Chondrocyte (in vitro differentiated cells): ENCODE measurements at places on chromosomes 12 and 14. TPM values are rescaled to one million over a fixed set of nuclear protein-coding genes. Genes with fewer than 3 reads are reported as not detected.

KLHDC1 gene
- total RNA-seq, result 3.3 to 7.2 TPM (median 4.5 TPM) in 3 replicates

AGAP2 gene
- total RNA-seq, result 1.9 to 3.1 TPM (median 1.9 TPM) in 3 replicates

PRH2 gene
- total RNA-seq, result not detected in 3 replicates

OR11H7 gene
- not detected in 3 replicates for total RNA-seq

DNA sequence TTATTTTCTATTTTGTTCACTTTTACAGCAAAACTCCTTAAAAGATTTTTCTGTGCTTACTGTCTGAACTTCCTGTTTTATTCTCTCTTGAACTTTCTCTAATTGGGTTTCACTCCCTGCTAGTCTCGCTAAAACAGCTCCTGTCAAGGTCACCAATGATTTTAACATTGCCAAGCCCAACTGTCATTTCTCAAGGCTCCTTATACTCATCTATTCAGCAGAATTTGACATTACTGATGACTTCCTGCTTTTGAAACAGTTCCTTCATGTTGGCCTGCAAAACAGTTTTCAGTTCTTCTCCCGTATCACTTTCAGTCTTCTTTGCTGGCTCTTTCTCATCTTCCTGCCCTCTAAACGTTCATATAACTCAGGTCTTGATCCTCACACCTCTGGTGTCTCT, 268.5 kb upstream of the USP15 start:
- DNase-seq, result no peak

DNA sequence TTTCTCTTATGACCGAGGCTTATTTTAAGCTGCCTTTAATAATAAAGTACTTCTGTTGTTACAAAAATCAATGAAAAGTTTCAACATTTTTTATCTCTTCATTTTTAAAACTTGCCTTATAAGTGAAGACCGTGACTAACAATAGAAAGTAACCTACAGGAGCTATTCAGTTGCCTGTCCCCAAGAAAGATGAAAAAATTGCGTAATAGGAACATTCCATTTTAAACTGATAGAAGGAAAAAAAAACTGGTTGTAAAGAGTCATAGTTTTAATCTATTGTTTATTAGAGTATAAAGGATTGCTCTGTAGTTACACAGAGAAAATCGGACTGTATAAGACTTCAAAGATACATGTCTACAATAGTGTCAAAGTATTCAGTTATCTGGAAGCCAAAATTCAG, 83.3 kb downstream of the DAAM1 start:
- no peak for DNase-seq

DNA sequence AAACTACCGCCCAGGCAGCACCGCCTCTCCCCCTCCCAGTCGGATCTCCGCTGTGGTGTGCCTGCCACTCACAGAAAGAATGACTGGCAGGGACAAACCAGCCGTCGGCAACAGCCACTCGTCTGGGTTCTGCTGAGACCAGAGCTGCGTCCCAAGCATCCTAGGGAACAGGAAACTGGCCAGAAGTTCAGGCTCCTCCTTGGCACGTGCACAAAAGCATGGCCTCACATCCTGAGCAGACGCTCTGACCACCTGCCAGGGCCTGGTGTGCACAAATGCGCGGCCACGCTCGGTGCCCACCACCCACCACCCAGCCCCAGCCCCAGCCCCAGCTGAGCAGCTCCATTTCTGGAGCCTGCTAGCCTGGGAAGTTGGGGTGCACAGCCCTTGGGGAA, 214.8 kb downstream of the DPF3 start:
- no peak for DNase-seq

- no peak for DNase-seq
Observed at GRCh38 chr12:83093426-83093825, 406.7 kb downstream of the TMTC2 start.

DNA sequence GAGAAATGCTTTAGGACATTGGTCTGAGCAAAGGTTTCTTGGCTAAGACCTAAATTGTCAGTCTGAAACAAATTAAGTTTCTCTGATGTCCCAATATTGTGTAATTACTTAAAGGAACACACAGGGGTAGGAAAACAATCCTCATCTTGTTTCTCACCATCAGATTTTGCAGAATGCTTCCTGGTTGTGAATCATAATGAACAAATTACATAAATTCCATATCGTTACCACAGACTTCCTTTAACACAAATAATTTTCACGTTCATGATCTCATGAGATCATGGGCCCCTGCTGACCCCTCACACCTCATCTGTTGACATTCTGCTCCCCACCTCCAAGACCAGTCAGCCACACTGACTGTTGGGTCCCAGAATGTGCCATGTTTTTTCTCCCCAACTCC, 194.1 kb downstream of the MON2 start:
- no peak for DNase-seq

DNA sequence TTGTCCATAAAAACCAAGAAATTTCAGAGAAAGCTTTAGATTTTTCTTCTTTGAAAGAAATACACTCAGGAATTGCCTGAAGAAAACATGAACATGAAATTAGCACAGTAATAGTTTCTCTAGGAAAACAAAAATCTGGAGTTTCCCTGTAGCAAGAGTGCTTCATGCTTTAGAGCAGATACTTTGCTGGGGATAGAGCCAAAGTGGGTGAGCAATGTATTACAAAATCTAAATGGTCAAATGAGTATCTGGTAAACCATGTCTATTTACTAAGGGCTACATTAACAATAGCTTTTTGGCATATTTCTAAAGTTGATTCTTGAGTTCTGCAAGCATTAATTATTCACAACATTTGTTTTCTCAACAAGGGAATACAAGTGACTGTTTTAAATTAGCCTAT, 26.2 kb downstream of the AVPR1A start:
- no peak for DNase-seq

NOP9 gene
- total RNA-seq, result 19.4 to 30.4 TPM (median 20.7 TPM) in 3 replicates

CD4 gene
- total RNA-seq, result 0.70 to 1.2 TPM (median 0.72 TPM) in 3 replicates

TBX5 gene
- total RNA-seq, result not detected in 3 replicates

DNA sequence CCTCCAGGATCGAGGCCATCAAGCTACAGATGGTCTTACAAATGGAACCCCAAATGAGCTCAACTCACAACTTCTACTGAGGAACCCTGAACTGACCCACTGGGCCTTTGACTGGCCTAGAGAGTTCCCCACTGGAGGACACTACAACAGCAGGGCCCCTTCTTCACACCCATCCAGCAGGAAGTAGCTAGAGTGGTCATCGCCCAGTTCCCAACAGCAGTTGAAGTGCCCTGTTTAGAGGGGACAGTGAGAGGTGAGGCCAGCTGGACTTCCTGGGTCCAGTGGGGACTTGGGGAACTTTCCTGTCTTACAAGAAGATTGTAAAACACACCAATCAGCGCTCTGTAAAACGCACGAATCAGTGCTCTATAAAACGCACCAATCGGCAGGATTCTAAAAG, 247.9 kb upstream of the BTG1 start:
- DNase-seq, result no peak

- DNase-seq, result no peak
Observed at GRCh38 chr14:37329189-37330001, 131.7 kb downstream of the MIPOL1 start.

FAM177A1 gene
- total RNA-seq, result 103 to 121 TPM (median 107 TPM) in 3 replicates

DNA sequence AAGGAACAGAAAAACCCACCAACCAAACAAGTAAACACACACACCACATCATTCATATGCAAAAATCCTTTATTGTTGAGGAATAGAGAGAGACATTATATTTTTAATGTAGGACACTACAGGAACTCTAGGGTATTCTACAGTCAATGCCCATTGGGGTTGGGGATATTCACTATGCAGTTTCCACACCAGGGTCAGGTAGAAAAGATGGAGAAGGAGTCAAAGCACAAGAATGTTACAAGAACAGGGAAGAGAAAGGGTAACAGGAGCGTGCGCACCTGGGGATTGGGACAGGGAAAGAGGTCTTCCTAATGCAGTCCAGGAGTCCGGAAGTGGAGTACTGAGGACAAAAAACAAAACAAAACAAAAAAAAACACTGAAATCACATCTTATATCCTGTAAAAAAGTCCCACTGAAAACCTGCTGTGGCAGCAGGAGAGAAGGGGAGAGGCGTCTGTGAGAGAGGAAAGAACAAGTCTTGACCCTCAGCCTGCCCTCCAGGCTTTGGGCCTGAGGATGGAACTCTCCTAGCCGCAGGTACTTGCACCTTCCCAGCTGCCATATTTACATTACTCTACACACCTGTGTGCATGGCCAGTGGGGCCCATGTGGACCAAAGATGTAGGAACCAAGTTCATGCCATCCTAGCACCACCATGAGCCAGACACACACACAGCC, 3.7 kb upstream of the ZBTB39 start:
- DNase-seq, result peak; percentile 14

CNTN1 gene
- 1.6 to 4.1 TPM (median 1.8 TPM) in 3 replicates for total RNA-seq

DNA sequence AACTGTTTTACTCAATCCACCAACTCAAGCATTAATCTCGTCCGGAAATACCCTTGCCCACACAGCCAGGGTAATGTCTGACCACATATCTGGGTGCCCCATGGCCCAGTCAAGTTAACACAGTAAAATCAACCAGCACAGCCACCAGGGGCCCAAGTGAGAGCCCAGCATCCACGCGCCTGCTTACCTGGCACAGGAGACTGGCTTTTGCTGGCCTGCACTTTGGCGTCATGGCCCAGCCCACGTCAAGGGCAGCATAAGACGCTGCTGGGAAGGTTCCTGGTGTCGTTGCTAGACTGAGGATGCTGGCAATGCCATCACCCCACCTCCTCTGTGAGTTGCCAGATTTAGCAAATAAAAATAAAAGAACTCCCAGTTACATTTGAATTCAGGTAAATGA, 53.6 kb upstream of the BCL11B start:
- peak; percentile 36 for DNase-seq

- DNase-seq, result no peak
Observed at GRCh38 chr12:110224379-110225304, 56.4 kb upstream of the ATP2A2 start.

- no peak for DNase-seq
Observed at GRCh38 chr12:46455648-46456352, 83.2 kb upstream of the SLC38A2 start.

DNA sequence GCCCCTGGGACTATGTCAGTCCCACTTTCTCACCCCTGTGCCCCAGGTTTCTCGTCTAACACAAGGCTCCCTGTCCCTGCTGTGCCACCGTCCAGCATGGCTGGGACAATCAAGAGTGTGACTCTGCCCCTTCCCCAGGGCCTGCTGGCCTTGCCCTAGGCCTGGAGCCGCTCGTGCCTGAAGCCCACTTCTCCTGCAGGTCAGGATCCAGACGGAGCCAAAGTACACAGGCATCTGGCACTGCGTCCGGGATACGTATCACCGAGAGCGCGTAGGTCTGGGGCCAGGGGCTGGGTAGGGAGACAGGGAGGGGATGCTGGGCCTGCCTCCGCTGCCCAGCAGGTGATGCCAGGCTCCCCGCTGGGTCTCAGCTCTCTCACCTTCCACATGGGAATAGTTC, 2.8 kb downstream of the SLC25A47 start:
- DNase-seq, result no peak

DNA sequence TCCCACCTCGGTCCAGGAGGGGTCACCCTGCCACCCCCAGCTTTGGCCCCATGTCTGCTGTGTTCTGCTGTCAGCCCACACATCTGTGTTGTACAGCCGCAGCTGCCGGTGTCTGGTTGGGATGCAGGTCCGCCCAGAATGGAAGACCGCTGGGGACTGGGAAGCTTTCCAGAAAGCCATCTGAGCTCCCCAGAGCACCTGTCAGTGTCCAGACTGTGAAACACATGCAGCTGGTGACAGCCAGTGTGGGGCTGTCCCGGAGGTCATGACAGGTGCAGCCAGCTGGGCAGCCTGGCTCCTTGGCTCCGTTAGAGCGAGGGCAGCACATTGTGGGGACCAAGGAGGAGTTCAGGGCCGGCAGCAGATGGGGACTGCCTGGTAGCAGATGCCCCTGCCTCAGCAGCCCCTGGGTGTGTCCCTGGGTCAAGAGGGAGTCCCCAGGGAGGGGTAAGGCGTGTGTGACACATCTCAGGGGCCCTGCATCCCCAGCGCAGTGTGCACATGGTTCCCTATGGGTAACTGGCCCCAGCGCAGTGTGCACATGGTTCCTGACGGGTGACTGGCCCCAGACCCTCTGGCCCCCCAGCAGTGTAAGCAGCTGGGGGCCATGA, 16.4 kb downstream of the CEP170B start:
- no peak for DNase-seq

GRCh38 chr12:106226884-106227640, 20.8 kb downstream of the CKAP4 start:
- DNase-seq, result no peak

- no peak for DNase-seq
Observed at GRCh38 chr12:29448157-29448556, 49.3 kb downstream of the OVCH1 start.

- no peak for DNase-seq
Observed at GRCh38 chr14:55545779-55546178, 34.2 kb upstream of the KTN1 start.

DNA sequence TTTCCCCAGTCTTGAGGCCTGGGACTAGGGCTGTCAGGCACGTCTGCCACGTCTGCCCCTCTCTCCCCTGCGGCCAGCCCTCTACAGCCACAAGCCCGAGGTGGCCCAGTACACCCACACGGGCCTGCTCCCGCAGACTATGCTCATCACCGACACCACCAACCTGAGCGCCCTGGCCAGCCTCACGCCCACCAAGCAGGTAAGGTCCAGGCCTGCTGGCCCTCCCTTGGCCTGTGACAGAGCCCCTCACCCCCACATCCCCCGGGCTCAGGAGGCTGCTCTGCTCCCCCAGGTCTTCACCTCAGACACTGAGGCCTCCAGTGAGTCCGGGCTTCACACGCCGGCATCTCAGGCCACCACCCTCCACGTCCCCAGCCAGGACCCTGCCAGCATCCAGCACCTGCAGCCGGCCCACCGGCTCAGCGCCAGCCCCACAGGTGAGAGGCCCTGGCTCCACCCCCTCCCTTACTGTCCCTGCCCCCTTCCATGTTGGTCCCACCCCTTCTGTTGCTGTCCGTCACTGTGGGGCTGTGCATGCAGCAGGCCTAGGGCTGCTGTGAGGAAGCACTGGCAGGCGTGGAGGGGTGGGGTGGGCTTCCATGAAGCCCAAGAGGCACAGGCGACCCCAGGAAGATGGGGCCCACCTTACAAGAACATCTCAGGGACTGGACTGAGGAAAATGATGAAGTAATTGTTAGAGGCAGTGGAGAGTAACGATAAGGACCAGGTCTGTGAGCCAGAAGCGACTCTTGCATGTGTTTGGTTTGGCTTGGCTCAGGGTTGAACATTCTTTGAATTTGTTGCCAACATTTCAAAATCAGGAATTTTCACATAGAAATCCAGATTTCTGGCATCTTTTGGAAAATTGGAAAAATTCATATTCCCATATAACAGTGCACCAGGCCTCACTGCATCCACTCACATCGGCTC, 16.8 kb downstream of the C12orf43 start:
- no peak for DNase-seq

DYNLL1 gene
- total RNA-seq, result 317 to 550 TPM (median 322 TPM) in 3 replicates

ACSM4 gene
- total RNA-seq, result not detected in 3 replicates
